Mesangial cell (primary cell): ENCODE measurements at places on chromosomes 5 and 9. TPM values are rescaled to one million over a fixed set of nuclear protein-coding genes. Genes with fewer than 3 reads are reported as not detected.

ABCA1 gene
- total RNA-seq, result 36.0 and 38.0 TPM in 2 replicates

IFNA13 gene
- not detected in 2 replicates for total RNA-seq

PCDHB12 gene
- total RNA-seq, result under 0.01 and 0.25 TPM in 2 replicates

HTR4 gene
- total RNA-seq, result not detected in 2 replicates

LCN15 gene
- not detected in 2 replicates for total RNA-seq

PDLIM7 gene
- 678 and 721 TPM in 2 replicates for total RNA-seq

GPR150 gene
- total RNA-seq, result under 0.01 and 0.51 TPM in 2 replicates

CCL27 gene
- 0.25 TPM in 1 of 2 replicates, not detected in the other for total RNA-seq

SPATA6L gene
- total RNA-seq, result 2.1 and 2.9 TPM in 2 replicates

DELE1 gene
- total RNA-seq, result 35.4 and 79.9 TPM in 2 replicates

IL4 gene
- total RNA-seq, result not detected in 2 replicates

THBS4 gene
- 0.33 and 1.9 TPM in 2 replicates for total RNA-seq

F2RL2 gene
- total RNA-seq, result 18.3 and 58.7 TPM in 2 replicates

GARIN3 gene
- total RNA-seq, result not detected in 2 replicates

PCDHGC5 gene
- total RNA-seq, result 0.33 and 1.4 TPM in 2 replicates

RGS7BP gene
- total RNA-seq, result 0.89 TPM in 1 of 2 replicates, not detected in the other

TRIO gene
- total RNA-seq, result 120 and 139 TPM in 2 replicates

LMBRD2 gene
- total RNA-seq, result 2.9 and 3.3 TPM in 2 replicates

HMGXB3 gene
- 35.0 and 41.7 TPM in 2 replicates for total RNA-seq

RORB gene
- under 0.01 and 0.13 TPM in 2 replicates for total RNA-seq

MCIDAS gene
- total RNA-seq, result not detected in 2 replicates

CAVIN4 gene
- 0.25 and 0.33 TPM in 2 replicates for total RNA-seq
